BE2C (cell line): ENCODE measurements at places on chromosomes 6 and 20.
A peak's percentile ranks its signal among the peaks of the same experiment; 100 is the strongest.

GRCh38 chr6:17281497-17282481 lies 628 bp downstream of the RBM24 start:
- no peak for DNase-seq

DNA sequence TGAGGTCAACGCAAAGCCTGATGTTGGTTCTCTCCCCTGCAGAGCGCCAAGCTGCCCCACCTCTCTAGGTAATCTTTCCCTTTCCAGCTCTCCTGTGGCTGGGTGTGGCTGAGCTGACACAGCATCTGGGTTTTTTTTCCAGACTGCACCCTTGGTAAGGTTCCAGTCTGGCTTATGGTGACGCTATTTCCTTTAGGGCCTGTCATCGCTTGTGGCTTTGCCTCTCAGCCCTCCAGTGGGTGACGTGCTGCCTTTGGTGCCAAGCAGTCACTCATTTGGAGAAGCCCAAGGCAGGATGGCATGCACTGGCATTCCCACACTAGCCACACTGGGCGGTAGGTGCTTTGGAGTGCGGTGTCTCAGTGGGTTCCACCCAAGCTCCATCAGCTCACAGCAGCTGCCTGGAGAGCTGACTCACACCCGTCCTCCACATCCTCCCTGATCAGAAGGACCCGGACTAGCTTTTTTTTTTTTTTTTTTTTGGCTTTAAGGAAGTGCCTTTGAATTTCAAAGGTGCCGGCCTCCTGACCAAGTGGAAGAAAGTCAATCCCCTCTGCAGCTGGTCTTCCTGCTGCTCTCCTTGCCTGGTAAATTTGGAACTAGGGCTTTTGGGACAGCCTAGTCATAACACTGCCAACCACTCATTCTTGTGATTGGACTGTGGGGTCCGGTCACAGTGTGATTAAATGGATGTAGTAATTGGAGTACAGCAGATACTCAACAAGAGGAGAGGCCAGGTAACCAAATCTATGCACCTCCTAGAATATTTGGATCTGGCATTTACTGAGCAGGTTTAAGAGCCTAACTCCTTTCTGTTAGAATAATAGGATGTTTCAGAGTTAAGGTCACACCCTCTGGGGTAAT lies 153.6 kb downstream of the CD83 start:
- no peak for DNase-seq

GRCh38 chr6:85580878-85581267 lies 12.8 kb downstream of the SNX14 start:
- DNase-seq: peak; percentile 16

DNA sequence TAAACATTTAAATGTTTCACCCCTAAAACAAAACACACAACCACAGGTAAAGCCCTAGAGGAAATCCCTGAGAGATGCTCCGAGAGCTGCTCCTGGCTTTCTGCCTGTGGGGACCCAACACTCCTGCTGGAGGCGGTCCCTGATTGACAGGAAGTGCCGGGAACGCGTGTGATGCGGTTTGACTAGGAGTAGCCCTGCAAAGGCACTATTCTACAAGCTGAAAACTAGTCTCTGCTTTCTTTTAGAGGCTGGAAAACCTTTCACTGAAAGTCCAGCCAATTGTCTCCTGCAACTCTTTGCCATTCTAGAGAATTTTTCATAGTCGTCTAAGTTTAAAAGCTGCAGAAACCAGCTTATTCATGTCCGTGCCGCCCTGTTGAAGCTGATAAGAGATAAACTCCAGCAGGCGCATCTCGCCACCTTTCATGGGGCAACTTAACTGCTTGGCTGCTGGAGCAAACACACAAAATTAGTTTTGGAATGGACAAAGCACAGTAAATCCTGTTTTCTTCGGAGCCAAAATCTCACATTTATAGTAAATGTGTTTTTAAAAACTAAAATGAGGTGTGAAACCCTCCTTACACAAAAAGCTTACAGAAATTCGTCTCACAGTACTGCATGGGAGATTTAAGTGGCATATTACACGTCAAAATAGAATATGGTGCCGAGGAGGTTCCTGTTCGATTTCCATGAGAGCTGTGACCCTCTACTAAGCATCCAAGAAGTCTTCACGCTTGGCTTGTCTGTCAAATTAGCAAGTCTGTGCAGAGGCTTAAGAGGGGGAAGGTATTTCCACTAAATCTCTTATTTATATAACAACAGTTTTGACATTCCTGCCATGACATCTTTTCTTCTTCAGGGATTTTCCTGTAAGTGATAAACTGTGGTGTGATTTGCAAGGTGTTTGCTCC lies 46.9 kb downstream of the DACT2 start:
- DNase-seq: peak; percentile 62

DNA sequence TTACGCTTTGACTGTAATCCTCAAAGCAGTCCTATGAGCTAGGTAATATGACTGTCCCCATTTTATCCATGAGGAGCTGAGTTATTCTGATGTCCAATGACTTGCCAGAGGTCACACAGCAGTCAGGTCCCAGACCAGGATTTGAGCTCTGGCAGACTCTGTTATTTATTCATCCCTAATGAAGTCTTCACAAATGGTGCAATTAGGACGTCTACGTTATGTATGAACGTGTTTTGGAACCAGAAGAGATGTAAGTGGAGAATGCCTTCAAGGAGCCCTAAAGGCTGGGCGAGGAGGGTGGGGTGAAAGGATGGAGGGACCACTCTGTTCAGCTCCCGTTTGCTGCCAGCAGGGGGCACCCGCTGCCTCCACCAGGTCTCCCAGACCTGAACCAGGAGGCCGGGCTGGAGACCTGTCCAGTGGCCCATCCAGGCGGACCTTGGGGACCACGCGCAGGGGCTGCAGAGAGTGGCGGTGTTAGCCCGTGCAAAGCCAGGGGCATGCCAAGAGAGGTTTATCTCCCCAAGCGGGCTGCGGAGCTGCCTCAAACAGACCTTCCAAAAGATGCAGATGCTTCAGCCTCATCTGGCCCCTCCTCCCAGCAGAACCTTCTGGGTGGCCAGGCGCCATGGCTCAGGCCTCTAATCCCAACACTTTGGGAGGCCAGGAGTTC lies 15.2 kb upstream of the ZNF335 start:
- DNase-seq: peak; percentile 88

- DNase-seq: no peak
Observed at GRCh38 chr6:130485870-130486269, 120.1 kb downstream of the TMEM200A start.

DNA sequence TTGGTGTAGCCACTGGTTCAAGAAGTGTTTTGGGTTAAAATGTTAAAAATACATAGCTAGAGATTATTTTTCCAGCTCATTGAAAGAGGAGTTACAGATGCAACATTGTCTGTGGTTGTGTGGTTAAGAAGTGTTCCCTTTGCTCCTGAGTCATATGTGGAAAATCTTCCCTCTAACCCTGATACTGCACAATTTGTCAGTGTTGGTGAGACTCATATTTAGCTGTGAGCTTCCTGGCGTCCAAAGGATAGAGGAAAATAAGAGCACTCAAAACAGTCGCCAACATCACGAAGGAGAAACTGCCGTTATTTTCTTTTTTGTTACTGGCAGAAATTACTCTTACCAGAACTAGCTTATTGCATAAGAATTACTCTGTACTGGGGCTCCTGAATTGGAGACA lies 250.4 kb downstream of the CDH4 start:
- no peak for DNase-seq

DNA sequence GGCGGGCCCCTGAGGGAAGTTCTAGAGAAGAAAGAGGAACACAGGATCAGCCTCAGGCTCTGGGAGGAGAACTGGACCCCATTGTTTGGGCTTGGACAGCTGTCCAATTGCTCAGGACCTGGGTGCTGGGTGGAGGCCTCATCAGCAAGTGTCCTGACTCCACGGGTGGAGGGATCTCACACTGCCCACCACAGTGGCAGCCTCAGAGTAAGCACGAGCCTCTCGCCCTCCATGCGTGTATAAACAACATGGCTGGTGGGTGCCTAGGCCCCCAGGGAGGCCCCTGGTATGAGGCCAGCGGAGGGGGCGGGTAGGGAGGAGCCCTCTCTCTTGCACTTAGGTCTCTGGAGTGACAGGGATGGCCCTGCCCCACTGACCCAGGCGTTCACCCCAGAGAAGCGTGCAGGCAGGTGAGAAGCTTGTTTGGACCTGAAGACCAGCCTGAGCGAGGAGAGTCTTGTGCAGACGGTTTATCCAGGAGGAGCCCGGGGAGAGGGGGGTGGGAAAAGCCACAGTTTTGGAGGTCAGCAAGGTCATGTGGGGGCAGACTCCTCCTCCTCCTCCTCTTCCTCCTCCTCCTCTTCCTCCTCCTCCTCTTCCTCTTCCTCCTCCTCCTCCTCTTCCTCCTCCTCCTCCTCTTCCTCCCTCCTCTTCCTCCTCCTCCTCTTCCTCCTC lies 41.9 kb upstream of the BHLHE23 start:
- no peak for DNase-seq

DNA sequence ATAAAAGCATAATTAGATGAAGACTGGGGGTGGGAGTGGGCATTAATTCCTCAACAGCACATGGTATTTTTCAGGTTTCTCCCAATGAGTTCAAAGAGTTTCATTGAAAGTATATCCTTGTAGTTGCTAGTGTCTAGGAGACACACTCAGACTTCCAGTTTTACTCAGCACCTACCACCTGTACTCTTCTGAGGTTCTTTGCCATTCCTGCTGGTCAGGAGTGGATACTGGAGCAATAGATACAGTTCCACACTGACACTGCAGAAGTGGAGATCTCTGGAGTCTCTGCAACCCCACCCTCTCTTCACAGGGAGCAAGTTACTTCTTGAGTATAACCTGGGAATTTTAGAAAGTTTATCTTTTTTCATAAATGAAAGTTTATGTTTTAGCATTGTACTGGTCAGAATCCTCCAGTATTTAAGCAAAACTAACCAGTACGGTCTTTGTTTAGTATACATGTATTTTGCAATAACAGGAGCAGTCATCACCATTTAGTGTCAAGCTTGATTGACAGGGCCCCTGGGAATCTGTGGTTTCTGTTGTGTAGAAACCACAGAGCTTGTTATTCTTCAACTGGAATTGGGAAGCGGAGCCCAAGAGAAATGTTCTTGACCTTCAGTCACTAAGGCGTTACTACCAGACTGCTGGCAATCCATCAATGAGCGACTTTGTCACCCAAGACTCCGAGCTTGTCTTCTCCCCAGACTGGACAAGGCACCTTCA lies 148.1 kb downstream of the ZDHHC14 start:
- DNase-seq: no peak

DNA sequence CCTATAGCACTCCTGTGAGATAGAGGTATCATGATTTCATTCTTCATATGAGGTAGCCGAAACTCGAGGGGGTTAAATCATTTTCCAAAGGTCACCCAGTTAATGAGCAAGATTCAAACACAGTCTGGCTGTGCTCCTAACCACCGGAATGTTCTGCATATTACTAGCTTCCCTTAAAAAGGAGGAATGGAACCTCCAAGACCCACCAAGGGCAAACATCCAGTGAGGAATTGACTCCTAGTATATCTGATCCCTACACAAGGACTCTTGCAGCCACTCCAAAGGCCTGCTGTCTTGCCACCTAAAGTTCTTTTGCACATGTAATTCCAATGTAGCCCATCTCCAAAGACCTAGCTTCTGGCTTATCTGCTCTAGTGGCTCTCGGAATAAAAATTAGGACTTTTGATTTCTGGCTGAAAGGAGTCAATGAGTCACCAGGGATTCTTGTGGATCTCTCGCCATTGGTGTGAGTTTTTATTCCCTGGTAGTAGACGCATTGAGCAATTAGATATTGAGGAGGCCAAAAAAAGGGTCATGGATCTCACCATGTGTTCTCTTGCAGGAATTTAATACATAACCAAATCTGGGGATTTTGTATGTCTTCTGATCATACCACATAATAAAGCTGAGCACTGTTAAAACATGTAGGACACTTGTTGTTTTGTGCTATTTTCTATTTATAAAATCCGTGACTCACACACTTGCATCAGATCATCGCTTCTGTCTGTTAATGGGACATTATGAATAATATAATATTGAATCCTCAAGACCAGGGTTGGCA lies 9.1 kb downstream of the BCAS1 start:
- DNase-seq: no peak

GRCh38 chr6:80544555-80544954 lies 438.1 kb downstream of the BCKDHB start:
- DNase-seq: no peak

- no peak for DNase-seq
Observed at GRCh38 chr20:44610313-44610962, 28.1 kb downstream of the PKIG start.

- no peak for DNase-seq
Observed at GRCh38 chr6:11403035-11403601, 134.4 kb upstream of the TMEM170B start.

- no peak for DNase-seq
Observed at GRCh38 chr6:71481011-71481410, 192.4 kb downstream of the OGFRL1 start.

- peak; percentile 90 for DNase-seq
Observed at GRCh38 chr6:28985462-28986164, 19.5 kb downstream of the ZNF311 start.

DNA sequence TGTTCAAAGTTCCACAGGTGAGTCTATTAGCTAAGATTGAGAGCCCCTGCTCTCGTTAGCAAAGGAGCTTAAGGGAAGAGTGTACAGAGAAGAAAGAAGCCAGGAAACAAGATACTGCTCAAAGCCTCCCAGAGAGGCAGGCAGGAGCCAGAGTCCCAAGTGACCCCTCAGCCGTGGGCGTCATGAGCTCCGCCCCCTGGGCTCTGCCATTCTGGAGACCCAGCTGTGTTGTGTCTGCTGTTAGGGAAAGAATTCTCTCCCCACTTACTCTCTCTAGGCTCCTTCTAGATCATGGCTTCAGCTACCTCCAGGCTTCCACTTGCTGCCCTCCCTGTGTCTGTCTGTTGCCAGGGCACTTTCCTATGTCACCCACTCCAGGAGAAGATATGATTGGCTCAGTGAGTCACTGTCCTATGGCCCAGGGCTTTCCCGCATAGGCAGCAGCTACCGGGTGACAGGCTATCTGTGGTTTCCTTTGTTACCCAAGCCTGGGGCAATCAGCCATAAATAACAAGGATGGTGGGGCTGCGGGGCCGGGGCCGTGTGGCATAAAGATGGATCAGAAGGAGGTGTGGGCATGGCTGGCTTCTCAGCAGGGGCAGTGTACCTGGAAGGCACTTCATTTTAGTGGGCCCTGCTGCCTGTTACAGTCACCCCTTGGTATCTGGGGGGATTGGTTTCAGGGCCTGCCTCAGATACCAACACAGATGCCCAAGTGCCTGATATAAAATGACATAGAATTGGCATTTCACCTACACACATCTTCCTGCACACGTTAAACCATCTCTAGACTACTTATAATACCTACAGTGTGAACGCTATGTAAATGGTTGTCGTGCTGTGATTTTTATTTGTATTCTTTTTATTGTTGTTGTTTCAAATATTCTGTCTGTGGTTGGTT lies 118.9 kb downstream of the ARMC2 start:
- DNase-seq: peak; percentile 68

GRCh38 chr6:40713002-40713719 lies 126.0 kb upstream of the LRFN2 start:
- DNase-seq: no peak

DNA sequence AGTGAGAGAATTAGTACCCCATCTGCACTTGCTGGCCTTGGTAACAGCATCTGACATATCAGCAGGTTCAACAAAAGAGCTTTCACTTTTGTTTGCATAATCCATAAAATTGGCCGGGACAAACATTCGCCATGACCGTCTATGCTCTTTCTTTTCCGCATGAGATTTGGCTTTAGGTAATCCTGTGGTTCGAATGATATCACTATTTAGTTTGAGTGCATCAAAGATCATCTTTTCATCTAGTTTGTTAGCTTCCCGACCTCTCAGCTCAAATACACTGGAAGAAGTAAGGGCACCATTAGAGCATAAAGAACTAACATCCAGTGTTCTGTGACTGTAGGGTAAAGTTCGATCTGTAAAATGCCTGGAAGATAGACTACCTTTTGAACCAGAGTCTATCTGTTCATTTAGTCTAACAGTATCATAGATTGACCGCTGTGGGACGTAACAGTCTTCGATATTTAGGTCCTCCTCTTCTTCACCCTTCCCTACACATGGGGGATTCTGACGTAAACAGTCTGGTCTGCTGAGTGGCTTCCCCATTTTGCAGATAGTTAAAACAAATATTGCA lies 101.6 kb downstream of the DST start:
- DNase-seq: no peak
